Left lung (tissue), 14 donors: ENCODE measurements at places on chromosomes 12 and 14. TPM values are rescaled to one million over a fixed set of nuclear protein-coding genes. Genes with fewer than 3 reads are reported as not detected.

XRCC3 gene
- 9.2 TPM for total RNA-seq

CCDC60 gene
- 1.8 TPM for total RNA-seq

EFS gene
- 15.8 TPM for total RNA-seq

OR6C65 gene
- total RNA-seq = not detected

ZDHHC22 gene
- not detected for total RNA-seq

ARMH4 gene
- 9.7 TPM for total RNA-seq

GRCh38 chr14:22996768-22997654 lies 12.9 kb downstream of the C14orf93 start:
- no peak overlapping the region for H3K4me3 ChIP-seq
- H3K27me3 ChIP-seq = no peaks in the 10 kb centered on the region
- H3K4me1 ChIP-seq = peaks cover 3% of the 10 kb centered on the region
- no peak overlapping the region for H3K27ac ChIP-seq
- no peaks in the 10 kb centered on the region for H3K36me3 ChIP-seq

- H3K27me3 ChIP-seq = no peaks in the 10 kb centered on the region
- H3K4me1 ChIP-seq = no peaks in the 10 kb centered on the region
- H3K36me3 ChIP-seq = no peaks in the 10 kb centered on the region
- H3K4me3 ChIP-seq = no peak overlapping the region
- no peak for DNase-seq
Observed at GRCh38 chr12:41367726-41368405, 179.7 kb downstream of the PDZRN4 start.

DNA sequence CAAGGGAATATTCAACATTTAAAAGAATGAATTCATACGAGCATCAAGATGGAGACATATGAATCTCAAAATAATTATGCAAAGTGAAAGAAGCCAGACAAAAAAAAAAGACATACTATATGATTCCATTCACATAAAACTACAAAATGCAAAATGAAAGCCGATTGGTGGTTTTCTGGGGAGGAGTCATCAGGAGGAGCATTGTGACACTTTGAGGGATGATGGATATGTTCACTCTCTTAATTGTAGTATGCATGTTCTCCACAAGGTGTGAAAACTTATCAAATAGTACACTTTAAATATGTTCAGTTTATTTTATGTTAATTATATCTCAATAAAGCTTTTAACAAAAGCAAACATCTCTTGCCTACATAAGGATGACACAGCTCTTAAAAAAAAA lies 13.5 kb downstream of the OLR1 start:
- no peaks in the 10 kb centered on the region for H3K27me3 ChIP-seq
- no peaks in the 10 kb centered on the region for H3K36me3 ChIP-seq
- H3K4me1 ChIP-seq = no peaks in the 10 kb centered on the region
- no peak for DNase-seq

- peaks cover 100% of the 10 kb centered on the region for H3K27me3 ChIP-seq
- no peak overlapping the region for H3K4me3 ChIP-seq
- no peak for DNase-seq
- peaks cover 10% of the 10 kb centered on the region for H3K4me1 ChIP-seq
Observed at GRCh38 chr12:57614178-57614947, 3.1 kb downstream of the ARHGEF25 start.

DNA sequence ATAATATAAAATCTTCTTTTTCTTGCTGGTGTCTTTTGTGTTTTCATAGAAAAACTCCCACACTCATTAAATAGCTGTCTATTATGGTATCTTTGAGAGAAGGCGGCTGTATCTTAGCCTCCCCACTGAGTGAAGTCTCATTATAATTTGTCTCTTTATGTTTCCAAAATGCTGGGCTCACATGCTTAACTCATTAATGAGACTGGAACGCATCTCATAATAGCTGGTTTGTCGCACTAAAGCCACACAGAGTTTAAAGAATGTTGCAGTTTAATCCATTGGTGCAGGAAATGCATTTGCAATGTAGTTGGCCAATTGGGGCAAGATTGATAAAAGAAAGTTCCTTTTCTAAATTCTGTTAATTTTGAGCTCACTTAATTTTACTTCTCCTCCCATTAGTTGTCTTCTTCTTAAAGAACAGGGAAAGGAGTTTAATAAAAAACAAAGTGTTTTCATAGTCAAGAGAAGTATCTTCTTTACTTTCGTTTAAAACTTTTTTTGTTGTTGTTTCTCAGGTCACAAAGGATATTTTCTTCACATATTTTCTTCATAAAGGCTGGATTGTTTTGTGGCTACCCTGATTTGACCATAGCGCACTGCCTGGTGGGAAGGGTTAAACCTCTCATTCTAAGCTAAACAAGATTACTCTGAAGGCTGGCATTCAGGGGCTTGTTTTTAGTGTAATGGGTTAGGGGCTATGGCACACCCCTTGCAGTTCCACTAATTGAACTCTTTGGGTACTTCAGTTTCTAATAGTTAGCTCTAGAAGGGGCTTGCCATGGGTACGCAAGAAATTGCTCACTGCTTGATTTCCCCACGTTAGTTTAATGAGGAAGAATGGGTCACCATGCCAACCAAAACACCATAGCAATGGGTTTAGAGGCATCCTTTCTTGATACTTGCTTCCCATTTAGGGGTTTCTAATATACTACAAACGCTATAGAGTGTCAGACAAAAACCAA lies 197.0 kb downstream of the TMTC2 start:
- peaks cover 7% of the 10 kb centered on the region for H3K4me1 ChIP-seq
- no peak overlapping the region for H3K27ac ChIP-seq
- no peaks in the 10 kb centered on the region for H3K27me3 ChIP-seq
- no peak overlapping the region for H3K4me3 ChIP-seq

- peak overlapping the region; percentile 85 for H3K27ac ChIP-seq
- H3K4me3 ChIP-seq = peak overlapping the region; percentile 72
- no peaks in the 10 kb centered on the region for H3K36me3 ChIP-seq
- peaks cover 9% of the 10 kb centered on the region for H3K4me1 ChIP-seq
- DNase-seq = no peak
Observed at GRCh38 chr12:2794191-2794735, 507 bp upstream of the FKBP4 start.

GRCh38 chr14:22420598-22421186 lies 168.3 kb downstream of the DAD1 start:
- H3K4me1 ChIP-seq = peaks cover 9% of the 10 kb centered on the region
- no peaks in the 10 kb centered on the region for H3K36me3 ChIP-seq
- H3K4me3 ChIP-seq = no peak overlapping the region
- H3K27ac ChIP-seq = no peak overlapping the region
- DNase-seq = no peak
